ENCODE measurements at places on chromosomes 12 and 14.

- no peak for DNase-seq
Measured at GRCh38 chr12:97275256-97275655, 187.3 kb upstream of the RMST start.

- no peak for DNase-seq
Measured at GRCh38 chr12:49225576-49226166, 36.8 kb upstream of the TUBA1A start.

- DNase-seq, result no peak
Measured at GRCh38 chr12:68480526-68480925, 130.2 kb upstream of the RAP1B start.

GRCh38 chr12:106345746-106346145 is 11.8 kb upstream of the POLR3B start:
- DNase-seq, result no peak

DNA sequence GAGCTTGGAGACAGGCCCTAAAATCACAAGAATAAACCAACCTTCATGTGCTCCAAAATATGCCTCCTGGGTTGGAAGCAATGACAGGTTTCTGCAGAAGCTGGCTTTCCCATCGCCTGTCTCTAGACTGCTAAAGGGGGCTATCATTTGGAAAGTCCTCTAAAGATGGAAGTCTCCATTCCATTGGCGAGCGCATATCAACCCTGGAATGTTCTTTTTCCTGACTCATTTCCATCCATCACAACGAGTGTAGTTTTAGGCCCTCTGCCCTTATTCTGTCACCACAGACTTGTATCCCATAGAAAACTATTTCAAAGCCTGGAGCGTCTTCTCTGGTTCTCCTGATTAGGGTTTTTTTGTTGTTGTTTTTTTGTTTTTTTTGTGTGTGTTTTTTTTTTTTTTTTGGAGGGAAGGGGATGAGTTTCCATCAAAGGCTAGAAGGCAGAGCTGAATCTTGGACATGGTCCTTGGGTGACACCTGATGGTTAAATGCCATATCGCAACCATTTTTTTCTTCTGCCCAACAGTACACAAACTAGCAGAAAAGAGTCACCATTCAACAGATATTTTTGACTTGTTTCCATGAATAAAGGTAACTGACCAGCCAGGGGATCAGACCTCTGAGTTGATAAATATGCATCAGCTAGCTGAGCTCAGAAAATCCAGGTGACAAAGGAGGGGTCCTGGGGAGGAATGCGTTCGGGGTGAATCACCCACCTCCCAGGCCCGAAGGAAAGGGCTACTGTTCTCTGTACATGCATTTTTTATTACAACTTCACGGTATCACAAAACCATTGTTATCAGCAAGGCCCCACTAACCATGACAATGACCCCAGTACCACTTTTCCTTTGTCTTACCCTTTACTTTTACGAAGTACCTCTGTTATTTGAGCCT is 40.5 kb downstream of the KCNA5 start:
- no peak for DNase-seq

DNA sequence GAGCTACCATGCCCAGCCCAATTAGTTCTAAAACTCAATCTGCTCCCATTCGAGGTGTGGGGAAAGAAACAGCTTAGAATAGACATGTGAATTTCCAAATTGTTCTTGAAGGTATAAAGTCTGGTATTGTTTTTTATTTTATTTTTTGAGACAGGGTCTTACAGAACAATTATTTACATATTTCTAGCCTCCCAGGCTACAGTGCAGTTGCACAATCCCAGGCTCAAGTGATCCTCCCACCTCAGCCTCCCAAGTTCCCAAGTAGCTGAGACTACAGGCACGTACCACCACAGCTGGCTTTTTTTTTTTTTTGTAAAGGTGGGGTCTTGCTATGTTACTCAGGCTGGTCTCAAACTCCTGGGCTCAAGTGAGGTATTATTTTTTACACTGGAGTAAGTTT is 6.3 kb downstream of the SLC11A2 start:
- no peak for DNase-seq

- no peak for DNase-seq
Measured at GRCh38 chr14:52307376-52307775, 6.7 kb upstream of the PTGER2 start.

GRCh38 chr12:47346251-47347019 is 266.7 kb upstream of the AMIGO2 start:
- DNase-seq, result no peak

DNA sequence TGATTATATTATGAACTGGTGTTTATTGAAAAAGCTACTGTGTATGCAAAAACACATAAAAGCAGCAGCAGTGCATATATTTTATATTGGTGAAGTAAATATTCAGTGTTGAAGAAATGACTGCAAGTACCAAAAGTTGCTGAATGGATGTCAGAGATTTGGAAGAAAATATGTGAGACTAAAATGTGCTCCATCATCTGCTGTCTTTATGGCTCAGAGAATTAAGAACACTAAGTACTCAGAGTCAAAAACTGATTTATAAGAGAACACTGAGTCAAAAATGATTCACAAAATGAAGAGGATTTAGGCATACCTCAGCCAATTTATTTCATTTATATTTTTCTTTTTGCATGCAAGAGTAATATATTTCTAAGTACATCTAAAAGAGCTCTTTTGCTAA is 86.3 kb upstream of the PDZRN4 start:
- no peak for DNase-seq

DNA sequence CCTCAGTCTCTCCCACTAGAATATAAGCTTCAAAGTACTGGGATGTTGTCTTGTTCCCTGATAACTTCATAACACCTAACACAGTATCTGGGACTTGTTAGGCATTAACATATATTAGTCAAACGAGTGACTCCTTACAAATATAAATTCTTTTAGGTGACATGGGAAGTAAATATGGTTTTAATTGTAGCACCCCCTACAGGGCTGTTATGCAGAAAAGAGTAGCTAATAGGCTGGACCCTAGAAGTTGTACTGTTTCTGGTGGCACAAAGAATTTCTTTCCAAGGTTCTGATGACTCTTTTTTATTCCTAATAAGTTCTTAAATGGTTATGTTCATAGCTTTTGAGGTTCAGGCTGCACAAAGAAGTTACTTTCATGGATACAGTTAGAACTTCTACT is 29.8 kb downstream of the GPATCH2L start:
- no peak for DNase-seq

DNA sequence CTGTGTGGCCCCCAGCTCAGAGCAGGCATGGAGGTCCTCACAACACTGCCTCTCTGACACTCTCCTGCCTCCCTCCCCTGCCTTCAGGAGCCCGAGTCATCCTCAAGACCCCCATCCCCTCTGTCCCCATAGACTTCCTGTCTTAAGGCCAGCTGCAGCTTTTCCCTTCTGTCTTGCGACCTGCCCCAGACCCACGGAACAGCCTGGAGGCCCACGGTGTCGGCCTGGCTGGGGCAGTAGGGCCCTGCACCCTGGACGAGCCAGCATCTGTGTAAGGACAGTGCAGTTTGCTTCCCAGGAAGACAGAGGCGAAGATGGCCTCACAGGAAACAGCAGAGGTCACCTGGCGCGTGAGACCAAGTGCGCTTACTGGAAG is 9.7 kb downstream of the TEDC1 start:
- no peak for DNase-seq

- no peak for DNase-seq
Measured at GRCh38 chr12:46965880-46966279, 113.5 kb upstream of the PCED1B start.
